ENCODE measurements at places on chromosomes 5 and 9.

- no peak for DNase-seq
These were observed 75.8 kb downstream of the GHR start for GRCh38 chr5:42499016-42499415.

GRCh38 chr9:78786794-78787193 is 489.9 kb downstream of the PSAT1 start:
- DNase-seq, result peak; percentile 87

GRCh38 chr5:17240487-17240886 is 23.1 kb downstream of the BASP1 start:
- DNase-seq, result no peak

DNA sequence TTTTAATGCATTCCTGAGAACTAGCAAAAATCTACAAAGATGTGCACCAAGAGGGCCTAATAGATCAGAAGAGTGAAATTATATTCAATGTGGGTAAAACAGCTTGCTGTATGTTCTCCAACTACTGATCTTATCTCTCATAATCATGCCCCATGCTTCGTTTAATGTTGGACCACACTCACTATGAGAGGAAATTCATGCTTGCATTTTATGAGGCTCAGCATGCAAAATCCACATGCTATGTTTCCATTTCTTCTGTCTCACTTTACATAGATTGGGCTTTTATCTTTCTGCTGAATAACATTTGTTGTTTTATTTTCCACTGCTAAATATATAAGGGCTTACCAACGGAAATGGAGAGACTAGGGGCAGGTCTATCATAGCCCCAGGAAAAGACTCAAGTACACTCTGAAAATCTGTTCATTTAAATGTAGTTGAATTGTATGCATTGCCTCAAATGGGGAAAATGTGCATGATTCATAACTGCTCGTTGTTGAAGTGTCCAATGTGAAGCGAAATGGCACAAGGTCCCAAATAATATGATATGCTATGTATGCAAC is 474.2 kb downstream of the EFNA5 start:
- no peak for DNase-seq

DNA sequence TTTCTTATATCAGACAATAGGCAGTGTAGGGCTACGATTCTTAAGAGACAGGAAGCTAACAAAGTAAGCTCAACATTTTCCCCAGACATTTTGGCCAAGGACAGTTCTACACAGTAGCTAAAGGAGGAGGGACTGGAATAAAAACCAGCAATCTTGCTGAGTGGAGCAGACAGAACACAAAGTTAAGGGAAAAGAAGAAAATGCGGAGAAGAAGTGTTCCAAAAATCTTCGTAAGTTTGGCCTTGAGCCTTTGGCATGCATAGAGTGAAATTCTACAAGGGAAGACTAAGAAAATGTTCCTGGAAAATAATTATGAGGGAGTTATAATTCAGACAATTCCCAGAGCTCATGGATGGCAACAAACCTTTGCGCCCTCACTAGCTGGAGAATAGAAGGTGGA is 748.0 kb upstream of the CTNND2 start:
- DNase-seq, result no peak

DNA sequence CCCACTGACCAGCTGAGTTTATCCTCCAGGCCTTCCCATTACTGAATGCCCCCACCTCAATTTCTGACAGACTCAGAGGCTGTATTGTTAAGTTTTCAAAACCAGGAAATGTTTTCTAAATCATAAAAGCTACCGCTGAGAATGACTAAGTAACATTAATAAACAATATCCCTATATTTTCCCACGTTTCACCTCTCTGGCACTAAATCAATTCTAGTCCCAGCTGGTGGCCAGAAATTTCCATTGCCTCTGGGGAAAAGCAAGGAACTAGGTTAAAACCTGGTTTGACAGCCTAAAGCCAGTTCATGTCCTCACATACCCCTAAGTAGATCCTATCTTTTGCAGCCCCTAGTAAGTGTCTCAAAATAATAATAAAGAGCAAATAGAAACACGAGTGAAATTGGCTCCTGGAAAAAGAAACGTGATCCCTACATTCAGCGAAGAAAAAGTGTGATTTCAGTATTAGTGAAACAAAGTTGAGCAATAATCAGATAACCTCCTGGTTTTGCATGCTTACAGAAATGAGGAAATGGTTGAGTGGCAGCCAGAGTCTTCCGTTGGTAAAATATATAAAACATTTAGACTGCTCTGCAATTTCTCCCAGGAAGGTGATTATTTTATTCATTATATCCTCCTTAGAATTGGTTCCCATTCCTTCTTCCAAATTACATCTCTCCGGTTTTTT is 110.9 kb downstream of the ESM1 start:
- peak; percentile 34 for DNase-seq

- no peak for DNase-seq
These were observed 164.9 kb upstream of the IRX1 start for GRCh38 chr5:3430691-3431090.

DNA sequence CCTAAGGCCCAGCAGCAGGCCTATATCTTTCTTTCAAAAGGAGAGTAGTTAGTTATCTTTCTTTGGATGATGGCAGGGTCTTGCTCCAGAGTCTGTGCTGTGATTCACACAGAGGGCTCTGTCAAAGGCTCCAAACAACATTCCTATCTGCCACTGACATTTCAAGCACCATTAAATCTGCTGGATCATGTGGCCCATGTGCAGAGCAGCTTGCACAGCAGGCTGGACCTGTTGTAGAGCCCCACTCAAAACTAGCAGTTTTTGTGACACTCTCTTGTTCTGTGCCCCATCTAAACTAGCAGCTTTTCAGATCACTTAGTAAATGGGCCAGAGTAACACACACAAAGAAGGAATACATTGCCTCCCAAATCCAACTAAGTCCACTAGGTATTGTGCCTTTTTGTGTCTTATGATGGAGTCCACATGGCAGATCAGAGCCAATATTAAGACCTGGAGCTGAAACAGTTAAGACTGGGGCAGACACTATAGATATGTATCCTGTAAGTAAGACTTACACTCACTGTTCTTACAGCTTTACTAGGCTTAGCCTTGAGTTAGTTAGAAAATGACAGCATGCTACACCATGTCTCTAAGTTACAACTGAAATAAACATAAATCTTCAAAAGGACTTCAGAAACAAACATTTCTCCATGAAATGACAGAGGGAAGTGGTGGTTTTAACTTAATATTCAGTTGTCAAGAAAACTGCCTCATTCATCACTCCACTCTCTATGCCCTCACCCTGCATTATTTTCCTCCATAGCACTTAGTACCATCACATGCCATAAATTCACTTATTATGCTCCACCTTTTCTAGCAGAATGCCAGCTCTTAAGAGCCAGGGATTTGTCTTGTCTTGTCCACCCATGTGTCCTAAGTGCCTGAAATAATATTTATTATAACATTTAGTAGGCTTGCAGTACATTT is 400.9 kb downstream of the RAB3C start:
- DNase-seq, result no peak

GRCh38 chr5:170429014-170429413 is 39.8 kb upstream of the KCNMB1 start:
- DNase-seq, result peak; percentile 35

DNA sequence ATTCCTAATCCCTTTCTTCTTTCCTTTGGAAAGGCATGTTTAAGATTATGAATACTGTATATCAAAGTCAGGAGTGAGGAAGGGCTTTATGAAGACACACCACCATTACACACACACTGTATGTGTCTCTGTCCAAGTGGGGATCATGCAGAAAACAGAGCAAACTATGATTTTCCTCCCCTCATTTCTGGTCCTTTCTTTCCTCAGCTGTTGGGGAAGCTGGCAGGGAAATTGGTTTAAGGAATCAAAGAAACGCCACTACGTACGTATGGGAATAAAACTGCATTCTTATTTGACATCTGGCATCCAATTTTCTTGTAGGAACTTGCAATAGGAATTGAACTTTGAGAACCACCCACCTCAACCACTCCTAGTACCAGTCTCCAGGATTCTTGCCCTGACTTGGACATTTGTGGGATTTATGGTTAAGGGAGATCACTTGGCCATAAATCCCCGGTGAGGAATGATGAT is 125.8 kb downstream of the PDE4D start:
- no peak for DNase-seq

GRCh38 chr5:149770236-149770635 is 40.1 kb downstream of the PPARGC1B start:
- DNase-seq, result no peak

DNA sequence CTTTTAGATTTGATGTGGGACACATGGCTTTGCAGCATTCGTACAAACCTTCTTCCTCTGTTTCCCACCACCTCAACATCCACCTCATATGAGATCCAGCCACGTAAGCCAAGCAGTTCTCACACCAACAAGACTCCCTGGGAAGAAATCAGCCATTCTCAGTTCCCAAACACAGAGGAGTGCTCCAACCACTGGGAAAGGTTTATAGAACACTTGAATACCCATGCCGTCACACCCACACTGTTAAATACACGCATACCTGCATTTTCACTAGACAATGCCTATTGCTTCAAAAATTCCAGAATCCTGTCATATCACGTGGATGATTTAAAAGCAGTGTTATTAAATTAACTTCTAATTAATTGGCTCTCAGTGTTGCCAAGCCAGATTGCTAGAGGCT is 347.3 kb downstream of the ENC1 start:
- no peak for DNase-seq

DNA sequence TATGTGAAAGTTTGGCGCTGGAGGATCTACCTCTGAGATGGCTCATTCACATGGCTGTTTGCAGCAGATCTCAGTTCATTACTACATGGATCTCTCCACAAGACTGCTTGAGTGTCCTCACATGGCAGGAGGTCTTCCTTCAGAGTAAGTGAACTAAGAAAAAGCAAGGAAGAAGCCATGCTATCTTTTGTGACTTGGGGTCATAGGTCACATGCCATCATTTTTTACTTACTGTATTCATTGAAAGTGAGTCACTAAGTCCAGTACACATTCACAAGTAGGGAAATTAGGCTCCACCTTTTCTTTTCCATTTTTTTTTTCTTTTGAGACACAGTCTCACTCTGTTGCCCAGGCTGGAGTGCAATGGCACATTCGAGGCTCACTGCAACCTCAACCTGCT is 8.7 kb upstream of the CDKN2AIPNL start:
- DNase-seq, result peak; percentile 49

- no peak for DNase-seq
These were observed 219.4 kb downstream of the ADGRV1 start for GRCh38 chr5:90777959-90778358.

GRCh38 chr5:126433701-126434100 is 10.5 kb downstream of the GRAMD2B start:
- DNase-seq, result peak; percentile 88

DNA sequence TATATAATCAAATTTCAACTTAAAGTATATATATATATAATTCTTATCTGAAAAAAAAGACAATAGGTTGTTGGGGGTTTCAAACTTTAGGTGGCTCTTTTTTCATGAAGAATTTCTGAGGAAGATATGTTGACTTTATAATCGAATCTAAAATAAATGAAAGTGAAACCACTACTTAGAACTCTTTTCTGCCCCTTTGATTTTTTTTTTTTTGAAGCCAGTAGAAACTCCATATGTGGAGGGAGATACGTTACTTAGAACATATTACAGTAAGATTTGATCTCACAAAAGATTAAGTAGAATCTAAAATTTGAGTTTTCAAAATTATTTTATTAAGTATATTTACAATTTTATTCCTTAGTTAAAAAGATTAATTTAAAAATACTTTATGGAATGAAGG is 96.9 kb downstream of the ATG10 start:
- DNase-seq, result peak; percentile 3

DNA sequence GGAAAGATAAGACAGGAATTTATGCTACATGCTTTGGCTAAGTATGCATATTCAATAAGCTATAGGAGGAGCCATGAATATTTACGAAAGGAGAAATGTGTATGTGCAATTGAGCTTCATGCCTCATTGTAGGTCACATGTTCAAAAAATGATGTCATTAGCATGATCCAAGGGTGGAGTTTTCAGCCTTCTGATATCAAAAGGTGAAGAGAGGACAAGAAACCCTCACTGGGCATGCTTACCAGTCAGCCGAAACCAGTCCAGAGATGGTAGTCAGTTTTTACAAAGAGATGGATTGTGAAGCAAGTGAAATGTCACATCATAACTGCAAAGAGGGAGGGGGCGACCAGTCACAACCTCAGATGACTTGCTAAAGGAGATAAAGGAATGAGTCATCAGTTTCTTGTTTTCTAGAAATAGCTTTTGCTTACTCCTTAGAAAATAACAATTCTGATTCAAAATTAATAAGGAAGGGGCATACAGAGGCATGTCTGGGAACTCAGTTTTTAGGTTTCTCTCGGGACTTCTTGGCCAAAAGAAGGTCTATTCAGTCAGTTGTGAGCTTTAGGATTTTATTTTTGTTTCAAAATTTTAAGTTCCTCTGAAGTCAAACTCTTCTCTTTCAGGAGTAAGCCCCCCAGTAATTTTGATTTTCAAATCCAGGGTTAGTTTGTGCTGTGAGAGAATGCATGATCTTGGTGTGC is 1067.8 kb upstream of the EDIL3 start:
- DNase-seq, result no peak

DNA sequence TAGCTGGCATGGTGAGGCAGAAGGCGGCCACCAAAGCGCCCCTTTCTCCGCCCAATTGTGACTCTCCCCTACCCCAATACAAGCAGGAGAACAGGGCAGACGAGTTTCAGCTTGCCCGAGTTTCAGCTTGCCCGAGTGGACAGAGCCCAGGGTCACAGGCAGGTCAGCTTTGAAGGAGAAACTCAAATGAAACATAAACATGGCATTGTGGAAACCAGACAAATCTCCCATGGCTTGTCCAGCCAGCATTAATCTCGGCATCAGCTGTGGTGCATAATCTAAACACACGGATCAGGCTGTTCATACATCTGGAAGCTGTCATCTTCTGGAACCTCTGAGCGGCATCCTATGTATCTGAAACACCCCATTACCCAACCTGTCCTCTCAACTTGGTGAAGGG is 16.9 kb downstream of the PTCH1 start:
- no peak for DNase-seq

- no peak for DNase-seq
These were observed 28.5 kb downstream of the CD180 start for GRCh38 chr5:67168069-67168468.

- peak; percentile 84 for DNase-seq
These were observed 9.1 kb upstream of the KIF12 start for GRCh38 chr9:114108016-114108833.

- peak; percentile 59 for DNase-seq
These were observed 4.5 kb downstream of the EGR1 start for GRCh38 chr5:138469540-138470321.

DNA sequence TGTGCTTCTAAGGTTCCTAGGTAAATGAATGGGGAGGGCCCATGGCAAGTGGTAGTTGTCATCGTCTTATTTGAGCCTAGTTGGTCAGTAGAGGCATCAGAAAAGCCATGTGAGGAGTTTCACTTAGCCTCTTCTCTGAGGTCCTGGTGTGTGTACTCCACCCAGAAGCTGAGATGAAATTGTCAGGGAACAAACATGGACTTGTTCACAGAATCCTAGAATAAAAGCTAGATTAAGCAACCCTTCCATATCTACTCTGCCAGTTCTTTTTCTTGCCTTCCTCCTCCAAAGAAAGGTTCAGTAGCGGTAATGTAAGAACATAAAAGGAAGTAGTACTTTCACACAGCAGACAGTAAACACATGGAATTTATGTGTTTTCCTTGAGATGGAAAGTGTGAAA is 70.4 kb downstream of the ARHGAP26 start:
- DNase-seq, result no peak

Data from GM23248 (cell line).